ENCODE measurements at places on chromosomes 6 and 20.

DNA sequence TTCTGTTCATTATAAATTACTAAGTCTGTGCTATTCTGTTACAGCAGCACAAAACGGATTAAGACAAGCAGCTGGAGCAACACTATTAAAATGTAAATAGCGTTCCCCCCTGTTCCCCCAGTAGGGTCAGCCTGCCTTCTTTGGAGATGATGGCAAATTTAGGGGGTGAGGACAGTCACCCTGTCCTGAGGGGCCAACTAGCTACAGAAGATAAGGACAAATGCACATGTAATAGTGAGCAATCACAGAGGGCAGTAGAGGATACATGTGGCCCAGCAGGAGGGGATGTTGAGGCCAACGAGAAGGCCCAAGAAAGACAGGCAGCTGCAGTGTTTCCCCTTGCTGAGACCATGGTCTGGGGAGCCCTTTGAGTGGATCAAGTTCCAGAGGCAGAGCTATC lies 266.7 kb upstream of the CDYL start:
- DNase-seq, result no peak

DNA sequence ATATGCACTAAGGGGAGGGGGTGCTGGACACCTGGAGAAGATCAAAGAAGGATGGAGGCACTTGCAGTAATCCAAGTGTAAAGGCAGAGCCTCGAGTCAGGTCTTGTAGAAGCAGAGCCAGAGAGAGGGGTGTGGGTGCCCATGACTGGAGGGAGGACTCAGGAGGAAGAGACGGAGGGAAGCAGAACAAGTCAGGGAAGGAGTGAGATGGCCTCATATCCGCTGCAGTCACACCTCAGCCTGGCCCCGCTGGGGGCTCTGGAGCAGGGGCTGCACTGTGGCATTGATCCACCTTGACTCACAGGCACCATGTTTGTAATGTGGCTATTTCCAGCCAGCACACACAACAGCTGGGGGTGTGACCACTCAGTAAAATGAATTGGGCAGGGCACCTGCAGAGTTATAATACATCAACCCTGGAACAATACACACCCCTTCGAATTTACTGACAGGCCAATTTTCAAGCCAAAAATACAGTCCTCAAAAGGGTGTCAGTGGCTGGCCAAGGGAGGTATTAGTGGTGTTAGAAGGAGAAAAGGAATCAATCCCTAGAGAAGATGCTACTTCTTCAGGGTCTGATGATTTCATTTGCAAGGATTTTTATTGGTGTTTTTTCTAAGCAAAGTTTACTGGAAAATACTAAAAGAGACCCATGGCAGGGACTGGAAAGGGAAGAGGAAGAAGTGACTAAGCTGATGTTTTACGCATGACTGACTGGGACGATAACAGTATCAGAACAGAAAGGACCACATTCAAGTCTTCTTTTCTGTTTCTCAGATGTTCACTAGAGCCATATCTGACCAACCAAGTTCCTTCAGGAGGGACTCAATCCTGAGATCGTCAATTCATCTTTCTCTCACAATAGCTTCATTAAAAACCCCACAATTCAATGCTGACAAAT lies 18.9 kb upstream of the NXT1 start:
- no peak for DNase-seq

- DNase-seq, result no peak
These were observed 27.9 kb downstream of the CENPW start for GRCh38 chr6:126367849-126368248.

DNA sequence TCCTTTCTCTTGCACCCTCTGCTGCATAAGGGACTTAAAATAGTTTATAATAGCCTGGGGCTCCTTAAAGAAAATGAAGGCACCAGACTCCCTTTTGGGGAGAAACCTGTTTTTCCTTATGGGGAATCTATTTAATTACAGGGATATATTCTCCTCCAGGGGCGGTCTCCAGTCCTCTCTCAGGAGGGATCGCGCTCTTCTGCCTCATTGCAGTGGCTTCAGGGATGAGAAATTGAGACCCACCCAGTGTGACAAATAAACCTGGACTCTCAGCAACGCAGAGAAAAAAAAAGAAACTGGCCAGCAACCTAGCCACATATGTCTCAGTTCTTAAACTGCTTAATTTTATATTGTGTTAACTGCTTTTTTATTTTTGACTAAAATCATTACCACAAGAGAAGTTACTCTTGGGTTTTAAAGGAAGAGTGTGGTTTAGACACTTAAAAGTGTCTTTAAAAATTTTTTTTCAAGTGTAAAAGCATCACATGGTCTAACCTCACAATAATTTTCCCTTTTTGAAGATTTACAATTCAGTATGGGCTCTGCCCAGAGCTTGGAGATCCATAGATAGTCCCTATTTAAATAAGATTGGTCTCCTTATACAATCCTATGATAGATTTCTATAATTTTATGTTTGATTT lies 11.7 kb upstream of the GOPC start:
- DNase-seq, result no peak

DNA sequence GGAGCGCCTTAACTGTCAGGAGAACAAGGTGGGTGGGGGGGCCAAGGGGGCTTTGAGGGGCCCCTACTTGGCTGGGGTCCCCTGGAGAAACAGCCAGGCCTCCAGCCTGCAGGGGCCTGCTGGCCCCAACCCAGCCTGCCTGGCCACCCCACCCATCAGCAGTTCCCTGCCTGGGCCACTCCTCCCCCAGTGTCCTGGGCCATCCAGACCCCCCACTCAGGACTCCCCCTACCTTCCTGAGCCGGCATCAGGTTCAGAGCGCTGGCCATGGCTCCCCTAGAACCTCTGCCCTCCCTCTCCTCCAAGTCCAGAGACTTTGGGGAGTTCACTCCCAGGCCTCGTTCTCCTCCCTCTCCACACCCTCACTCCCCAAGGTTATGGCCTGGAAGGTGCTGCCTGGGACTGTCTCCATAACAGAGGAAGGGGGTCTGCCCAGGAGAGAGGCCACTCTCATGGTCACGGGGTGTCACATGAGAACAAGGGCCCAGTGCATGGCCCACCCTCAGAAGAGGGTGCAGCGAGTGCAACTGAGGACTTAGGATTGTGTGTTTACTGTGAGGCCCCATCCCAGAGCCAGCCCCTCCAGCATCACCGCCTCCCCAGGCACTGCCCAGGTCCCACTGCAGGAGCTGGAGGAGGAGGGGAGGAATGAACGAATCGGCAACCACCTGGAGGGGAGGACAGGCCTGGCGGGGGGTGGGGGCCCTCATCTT lies 6.0 kb downstream of the SLC17A9 start:
- no peak for DNase-seq

- DNase-seq, result no peak
These were observed 67.4 kb downstream of the SRC start for GRCh38 chr20:37413379-37413778.

GRCh38 chr6:38144365-38144945 lies 324.9 kb downstream of the ZFAND3 start:
- DNase-seq, result no peak

DNA sequence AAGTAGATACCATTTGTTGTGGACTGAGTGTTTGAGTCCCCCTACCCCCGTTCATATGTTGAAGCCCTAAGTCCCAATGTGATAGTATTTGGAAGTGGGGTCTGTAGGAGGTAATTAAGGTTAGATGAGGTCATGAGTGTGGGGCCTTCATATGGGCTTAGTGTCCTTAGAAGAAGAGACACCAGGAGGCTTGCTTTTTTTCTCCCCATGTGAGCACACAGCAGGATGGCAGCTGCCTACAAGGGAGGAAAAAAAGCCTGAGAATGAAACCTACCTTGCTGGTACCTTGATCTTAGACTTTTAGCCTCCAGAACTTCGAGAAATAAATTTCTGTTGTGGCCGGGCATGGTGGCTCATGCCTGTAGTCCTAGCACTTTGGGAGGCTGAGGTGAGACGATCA lies 67.9 kb upstream of the TULP4 start:
- DNase-seq, result no peak

GRCh38 chr6:105909106-105909505 lies 177.0 kb upstream of the PRDM1 start:
- DNase-seq, result no peak

DNA sequence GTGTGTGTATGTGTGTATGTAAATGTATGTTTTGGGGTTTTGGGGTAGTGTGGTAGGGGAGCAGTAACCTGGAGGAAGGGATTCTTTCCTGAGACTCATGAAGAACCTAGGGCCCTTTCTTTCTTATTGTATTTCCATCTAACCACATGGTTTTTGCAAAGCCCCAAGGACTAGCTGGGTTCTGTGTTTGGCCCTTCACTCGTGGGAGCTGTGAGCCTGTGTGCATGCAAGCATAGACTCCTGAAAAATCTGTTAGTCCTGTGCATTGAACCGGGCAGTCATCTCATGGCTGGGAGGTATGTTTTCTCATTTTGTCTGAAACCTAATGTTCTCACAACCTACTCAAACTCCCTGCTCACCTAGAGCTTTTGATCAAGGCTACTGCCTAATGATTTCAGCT lies 219.1 kb downstream of the PHACTR1 start:
- no peak for DNase-seq

- no peak for DNase-seq
These were observed 20.9 kb downstream of the TAGAP start for GRCh38 chr6:159023893-159024292.

DNA sequence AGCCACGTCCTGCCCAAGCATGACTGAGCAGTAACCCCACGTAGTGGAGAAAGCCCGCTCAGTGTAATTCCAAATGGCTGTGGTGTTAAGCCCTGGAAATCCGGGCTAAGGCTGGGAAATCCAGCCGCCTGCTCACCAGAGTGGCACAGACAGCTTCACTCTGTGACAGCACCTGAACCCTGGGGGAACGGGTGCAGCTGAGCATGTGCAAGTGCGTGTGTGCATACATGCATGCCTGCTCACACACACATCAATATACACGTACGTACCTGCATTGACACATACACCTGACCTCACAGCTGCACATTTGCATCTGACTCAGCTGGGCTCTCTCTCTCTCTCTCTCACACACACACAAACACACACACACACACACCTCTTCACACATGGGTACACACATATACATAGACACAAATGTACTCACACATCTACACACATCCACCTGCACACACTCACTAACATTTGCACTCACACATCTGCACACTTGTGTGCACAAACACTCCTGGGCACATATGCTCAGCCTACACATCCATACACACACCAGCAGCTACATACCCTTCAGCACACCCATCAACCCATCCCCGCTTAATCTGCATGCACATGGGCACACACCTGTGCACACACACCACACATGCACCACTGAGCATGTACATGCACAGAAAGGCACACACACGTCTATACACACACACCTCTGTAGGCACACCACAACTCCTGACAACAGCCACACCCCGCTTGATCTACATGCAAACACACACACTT lies 114.1 kb downstream of the GRM4 start:
- no peak for DNase-seq

- DNase-seq, result no peak
These were observed 189.6 kb downstream of the ADAT2 start for GRCh38 chr6:143260857-143261256.

GRCh38 chr6:10316373-10316721 lies 98.5 kb downstream of the TFAP2A start:
- no peak for DNase-seq

DNA sequence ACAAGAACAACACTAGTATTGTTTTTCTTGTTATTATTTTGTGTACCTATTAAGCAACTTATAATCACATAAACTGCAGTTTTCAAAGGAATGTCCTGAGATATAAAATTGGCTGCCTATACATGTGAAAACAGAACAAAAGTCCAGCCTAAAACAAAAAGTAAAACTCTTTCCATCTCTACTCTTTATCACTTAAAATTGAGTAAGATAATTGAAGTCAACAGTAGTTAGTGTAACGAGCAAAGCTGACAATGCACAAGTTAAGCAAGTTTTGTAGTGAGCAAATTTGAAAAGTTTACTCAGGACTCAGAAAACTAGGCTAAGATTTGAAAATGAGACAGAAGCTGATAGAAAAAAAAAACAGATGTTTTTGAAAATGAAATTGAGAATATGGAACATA lies 941.4 kb upstream of the MAN1A1 start:
- no peak for DNase-seq

DNA sequence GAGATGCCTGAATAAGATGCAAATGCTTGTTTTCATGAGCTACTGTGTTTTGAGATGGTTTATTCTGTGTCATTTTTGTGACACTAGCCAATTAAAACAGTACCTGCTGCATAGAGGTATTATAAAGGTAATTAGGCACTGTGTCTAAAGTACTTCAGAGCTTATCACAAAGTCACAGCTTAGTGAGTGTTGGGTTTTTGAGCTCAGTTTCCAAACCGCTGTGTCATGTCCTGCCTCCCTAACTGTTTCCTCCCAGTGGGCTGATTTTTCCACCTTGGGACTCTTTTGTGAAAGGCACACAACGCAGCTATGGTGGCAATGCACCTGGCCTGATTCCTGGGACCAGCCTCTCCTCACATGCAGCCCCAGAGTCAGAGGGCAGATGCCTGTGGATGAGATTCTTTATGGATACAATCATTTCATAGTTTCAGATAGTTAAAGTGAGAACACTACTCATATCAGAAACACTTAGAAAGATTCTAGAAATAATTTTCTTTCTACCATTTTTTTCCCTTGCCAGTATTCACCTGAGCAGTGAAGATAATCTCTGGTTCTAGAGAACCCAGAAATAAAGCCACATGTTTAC lies 41.3 kb upstream of the TAGAP start:
- DNase-seq, result no peak

- no peak for DNase-seq
These were observed 151.5 kb upstream of the LRFN2 start for GRCh38 chr6:40738551-40739193.

GRCh38 chr6:128964233-128964755 lies 81.4 kb downstream of the LAMA2 start:
- no peak for DNase-seq

GRCh38 chr6:139243536-139243935 lies 48.3 kb downstream of the TXLNB start:
- DNase-seq, result no peak

- no peak for DNase-seq
These were observed 27.7 kb upstream of the KIAA0408 start for GRCh38 chr6:127486934-127487333.

GRCh38 chr6:125259354-125259736 lies 42.4 kb downstream of the HDDC2 start:
- DNase-seq, result no peak

DNA sequence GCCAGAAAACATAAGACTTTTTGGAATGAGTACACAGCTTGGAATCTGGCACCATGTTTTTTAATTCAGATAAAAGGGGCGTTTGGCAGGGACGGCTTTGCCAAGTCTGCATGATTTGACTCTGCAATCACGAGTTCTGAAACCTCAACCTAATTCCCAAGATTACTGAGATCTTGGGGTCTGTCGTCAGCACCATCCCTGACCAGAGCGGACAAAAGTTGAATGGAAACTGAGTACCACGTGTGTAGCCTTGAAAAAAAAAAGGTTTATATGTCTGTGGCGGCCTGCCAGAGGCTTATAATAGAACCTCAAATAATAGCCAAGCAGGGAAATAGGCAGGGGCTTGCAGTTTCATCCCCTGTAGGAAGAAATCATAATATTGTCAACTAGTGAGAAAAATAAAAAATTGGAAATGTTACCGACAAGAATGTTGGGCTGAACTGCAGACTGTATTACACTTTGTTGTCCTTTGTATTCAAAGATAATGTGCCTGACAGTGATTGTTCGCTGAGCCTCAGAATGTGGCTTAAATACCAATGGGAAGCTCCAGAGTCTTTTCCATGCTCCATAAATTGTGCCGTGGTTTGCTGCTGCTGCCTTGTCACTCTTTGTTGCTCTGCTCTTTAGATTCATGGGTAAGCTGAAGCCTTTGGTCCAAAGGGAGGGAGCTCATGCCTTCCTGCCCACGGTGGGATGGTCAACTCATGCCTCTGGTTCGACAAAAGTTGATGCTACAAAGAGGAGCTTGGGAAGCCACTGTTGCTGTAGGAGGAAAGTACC lies 118.8 kb upstream of the ARID1B start:
- no peak for DNase-seq

GRCh38 chr6:124870611-124871459 lies 91.4 kb upstream of the RNF217 start:
- no peak for DNase-seq

Measured in stimulated activated CD8-positive, alpha-beta memory T cell treated with anti-CD3 and anti-CD28 coated beads, Interleukin-4, amount 100 ng/mL, for 4 hours (primary cell).